ENCODE measurements at places on chromosomes 3 and 15.

GRCh38 chr3:171460725-171461524 is 720 bp upstream of the TNIK start:
- DNase-seq, result no peak

DNA sequence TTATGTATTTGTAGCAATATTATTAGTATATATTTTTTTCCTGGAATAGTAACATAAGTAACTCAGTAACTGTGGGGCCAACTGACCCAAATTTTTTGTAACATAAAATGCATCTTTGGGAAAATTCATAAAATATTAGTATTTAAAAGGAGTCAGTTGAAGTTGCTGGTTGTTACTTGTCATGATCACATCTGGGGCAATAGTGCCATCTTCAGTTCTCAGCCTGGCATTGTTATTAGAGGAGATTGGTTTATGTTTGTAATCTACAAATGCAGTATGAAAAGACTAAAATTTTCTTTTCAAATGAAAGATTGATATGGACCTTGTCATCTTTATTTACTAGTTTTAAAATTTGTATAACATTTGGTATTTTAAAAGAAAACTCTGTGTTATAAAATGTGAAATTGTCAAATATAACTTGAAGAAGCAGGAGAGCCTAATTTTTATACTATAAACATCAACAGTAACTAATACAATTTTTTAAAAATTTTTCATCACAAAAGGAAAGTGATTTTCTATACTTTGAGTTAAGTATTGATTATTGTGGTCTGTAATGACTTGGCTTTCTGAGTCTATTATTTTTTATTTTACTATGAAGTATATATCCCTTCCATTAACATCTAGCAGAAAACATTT is 38.8 kb upstream of the MLF1 start:
- no peak for DNase-seq

DNA sequence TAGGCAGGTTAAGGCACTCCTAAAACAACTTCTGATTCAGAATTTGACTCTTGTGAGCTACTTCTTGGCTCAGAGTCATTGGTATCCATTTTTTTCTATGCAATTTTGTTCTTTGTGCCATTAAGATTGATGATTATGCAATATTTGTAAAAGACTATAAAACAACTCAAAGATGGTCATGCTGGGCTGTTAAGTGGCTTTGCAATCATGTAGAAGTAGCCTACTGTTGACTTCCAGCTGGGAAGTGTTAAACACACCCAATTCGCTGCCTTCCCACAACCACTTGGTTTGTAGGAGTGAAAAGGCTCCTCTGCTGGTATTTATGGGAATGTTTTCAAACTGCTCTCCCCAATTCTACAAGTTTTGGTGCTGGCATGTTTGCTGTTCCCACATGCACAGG is 74.7 kb upstream of the COL6A6 start:
- DNase-seq, result no peak

DNA sequence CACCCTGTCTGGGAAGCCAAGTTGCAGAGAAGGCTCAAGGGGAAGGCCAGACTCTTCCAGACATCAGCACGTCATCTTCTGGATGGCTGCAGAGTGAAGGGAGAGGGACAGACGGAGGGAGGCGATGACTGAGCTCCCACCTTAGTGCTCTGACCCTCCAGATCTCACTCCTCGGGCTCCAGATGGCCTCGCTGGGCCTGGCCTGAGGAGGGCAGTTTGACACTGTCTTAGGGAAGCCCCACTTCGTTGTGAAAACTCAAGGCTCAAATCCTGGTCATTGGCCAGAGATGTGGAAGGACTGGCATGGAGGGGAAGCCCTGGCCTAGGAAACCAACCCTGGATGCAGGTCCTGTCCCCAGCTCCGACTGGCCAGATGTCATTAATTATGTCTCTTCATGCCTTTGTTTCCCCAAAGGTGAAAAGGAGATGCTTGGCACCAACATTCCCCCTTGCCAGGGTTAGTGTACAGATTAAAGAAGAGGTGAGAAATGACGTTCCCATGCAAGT is 70.4 kb downstream of the ADCY5 start:
- no peak for DNase-seq

DNA sequence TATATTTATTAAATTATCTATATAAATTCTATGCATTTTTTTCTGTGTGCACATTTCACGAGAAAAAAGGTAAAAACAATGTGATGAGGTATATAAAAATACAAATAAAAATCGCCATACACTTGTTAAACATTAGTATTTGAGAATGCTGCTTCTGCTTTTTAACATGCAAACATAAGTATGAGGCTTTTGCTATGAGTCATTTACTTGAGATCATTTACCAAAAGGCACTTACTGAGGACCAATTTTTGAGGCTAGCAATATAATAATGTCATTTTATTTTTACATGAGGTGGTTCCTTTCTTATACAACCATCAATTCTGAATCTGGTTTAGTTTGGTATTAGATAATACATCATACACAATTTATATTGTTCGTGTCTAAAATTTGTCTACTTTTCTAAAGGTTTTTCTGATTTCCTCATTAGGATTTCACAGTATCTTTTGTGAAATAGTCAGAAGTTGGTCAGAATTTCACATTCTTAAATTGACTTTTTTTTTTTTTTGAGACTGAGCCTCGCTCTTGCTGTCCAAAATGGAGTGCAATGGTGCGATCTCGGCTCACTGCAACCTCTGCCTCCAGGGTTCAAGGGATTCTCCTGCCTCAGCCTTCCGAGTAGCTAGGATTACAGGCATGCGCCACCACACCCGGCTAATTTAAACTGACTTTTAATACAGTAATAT is 25.6 kb downstream of the DCUN1D1 start:
- no peak for DNase-seq

- no peak for DNase-seq
These were observed 14.3 kb downstream of the SPG21 start for GRCh38 chr15:64975390-64975789.

DNA sequence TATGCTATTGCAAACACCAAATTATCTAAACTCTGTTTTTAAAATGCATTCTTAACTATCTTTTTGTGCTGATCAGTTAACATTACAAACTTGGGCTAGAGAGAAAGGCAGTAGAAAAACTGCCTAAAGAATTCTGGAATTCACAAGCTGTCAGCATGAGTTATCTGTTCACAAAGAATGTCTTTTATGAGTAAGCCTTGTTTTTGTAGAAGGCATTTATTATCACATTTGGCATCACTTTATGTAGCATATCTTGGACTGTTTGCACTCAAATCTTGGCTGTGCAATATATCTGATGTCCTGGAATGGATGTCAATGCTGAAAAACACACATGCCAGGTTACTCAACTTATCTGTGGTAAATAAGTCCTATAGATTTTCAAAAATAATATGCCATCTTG is 15.5 kb upstream of the BCHE start:
- DNase-seq, result no peak

GRCh38 chr3:157607826-157608405 is 104.7 kb upstream of the VEPH1 start:
- DNase-seq, result no peak

- DNase-seq, result no peak
These were observed 637.7 kb upstream of the UBE2E2 start for GRCh38 chr3:22565393-22565792.

DNA sequence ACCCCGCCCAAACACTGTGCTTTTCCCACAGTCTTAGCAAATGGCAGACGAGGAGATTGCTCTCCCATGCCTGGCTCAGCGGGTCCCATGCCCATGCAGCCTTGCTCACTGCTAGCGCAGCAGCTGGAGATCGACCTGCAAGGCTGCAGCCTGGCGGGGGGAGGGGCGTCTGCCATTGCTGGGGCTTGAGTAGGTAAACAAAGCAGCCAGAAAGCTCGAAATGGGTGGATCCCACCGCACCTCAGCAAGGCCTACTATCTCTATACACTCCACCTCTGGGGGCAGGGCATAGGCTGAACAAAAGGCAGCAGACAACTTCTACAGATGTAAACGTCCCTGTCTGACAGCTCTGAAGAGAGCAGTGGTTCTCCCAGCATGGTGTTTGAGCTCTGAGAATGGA is 27.2 kb upstream of the WDR5B start:
- DNase-seq, result no peak

DNA sequence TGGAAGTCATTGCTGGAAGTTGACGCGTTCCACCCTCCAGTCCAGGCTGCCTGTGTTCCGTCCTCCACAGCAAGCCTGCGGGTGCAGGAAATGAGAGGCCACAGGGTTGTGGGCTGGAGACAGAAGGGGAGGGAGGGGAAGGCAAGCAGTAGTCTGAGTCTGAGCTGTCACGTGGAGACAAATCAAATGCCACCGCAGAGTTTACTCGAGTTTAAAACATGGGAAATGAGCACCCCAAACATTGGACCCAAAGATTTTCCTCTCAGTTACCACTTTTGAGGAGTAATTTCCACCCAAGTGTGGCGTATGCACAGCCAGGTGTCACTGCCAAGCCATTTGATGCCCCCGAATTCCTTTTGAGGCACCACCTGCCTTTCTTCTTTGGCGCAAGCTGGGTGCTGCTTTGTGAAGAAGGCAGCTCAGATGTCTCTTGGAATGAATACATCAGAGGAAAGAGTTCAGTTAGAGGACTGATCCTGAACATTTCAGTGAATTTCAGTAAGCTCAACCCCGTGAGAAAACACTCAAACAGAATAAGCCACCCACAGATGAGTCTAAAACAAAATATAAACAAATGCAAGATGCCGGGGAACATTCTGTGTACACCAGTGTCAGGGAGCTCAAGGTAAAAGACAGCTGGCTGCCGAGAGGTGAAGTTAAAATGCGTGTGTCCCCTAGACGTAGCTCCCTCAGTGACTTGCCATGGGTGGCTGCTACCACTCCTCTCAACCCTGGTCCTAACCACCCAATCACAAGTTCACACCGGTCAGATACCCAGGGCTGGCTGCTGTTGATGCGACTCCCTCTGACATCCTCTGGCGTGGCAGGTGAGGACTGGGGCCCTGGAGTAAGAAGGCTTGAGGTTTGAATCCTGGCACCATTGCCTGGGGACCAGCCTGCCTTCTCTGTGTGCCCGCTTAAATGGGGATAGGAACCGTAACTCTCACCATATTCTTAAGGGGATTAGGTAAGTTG is 203.8 kb downstream of the UACA start:
- DNase-seq, result no peak

DNA sequence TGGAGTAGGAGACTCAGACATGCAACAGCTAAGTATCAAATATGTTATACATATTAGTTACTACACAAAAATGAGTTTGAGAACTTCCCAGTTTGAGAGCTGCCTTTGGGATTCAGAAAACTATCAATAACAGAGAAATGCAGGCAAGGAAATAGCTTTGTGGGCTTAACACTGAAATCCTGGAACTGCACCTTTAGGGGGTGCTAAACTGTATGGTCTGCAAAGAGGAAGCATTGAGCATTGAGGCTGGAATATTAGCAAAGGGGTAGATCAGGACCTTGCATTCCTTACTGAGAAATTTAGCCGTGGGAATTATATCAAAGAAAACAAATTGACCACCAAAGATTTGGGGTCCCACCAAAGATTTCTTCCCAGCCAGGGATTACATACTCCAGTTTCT is 580.0 kb downstream of the ZNF385D start:
- DNase-seq, result no peak

DNA sequence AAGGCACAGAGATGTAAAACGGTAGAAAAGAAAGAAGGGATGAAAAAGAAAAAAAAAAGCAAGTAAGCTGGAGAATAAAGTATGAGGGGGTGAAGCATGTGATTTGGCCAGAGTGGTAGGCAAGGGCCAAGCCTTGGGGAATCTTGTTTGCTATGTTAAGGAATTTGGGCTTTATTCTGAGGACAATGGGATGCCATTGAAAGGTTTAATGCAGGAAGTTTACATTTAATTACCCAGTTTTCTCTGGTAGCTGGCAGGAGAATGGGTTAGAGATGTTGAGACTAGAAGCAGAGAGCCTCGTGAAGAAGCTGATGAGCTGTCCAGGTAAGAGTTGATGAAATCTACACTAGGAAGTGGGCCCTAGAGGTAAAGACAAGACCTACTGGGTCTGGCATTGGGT is 455.9 kb downstream of the PDCD6IP start:
- DNase-seq, result no peak
